Inflammatory macrophage treated with lipopolysaccharide for 1 hour (primary cell): ENCODE measurements at places on chromosomes 6 and 20.

- DNase-seq: peak; percentile 69
These were observed 125.2 kb upstream of the RALGAPA2 start for GRCh38 chr20:20837574-20838021.

- DNase-seq: no peak
These were observed 101.8 kb downstream of the TRERF1 start for GRCh38 chr6:42349753-42350511.

DNA sequence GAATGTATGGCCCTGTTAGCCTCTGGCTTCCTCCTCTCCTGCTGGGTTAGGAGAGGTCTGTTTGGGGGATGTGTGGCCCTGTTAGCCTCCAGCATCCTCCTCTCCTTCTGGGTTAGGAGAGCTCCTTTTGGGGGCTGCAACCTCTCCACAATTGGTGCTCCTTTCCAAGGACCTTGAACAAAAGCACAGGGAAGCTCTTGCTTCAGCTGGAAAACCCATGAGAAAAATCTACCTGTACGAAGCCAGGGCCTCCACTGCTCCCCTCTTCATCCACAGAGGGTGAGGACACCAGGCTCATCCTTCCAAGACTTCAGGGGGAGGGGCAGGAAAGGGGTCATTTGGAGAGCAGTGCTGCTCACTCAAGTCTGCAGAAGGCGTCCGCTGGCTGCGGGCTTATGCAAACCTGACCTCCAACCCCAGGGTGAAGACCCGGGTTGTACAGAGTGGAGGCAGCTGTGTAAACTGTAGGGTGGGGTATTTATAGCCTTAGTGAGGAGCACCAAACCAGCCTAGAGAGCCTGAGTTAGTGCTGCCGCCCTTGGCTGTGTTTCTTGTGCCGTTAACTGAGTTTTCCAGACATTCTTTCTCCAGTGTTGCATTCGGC, 62.1 kb downstream of the SLC24A3 start:
- DNase-seq: no peak

DNA sequence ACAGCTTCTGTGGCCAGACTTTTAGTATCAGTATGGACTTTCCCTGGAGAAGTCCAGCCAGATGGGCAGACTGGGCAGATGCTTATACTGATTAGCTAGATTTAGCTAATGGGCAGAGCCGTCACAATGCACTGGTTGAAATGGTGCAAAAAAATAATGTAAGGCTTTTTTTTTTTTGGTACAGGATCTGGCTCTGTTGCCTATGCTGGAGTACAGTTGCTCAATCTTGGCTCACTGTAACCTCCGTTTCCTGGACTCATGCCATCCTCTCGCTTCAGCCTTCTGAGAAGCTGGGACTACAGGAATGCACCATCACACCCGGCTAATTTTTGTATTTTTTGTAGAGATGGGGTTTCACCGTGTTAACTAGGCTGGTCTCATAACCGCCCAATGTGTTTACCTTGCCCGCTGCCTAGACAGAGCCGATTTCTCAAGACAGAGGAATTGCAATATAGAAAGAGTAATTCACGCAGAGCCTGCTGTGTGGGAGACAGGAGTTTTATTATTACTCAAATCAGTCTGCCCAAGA, 16.4 kb upstream of the KIFC1 start:
- peak; percentile 68 for DNase-seq

DNA sequence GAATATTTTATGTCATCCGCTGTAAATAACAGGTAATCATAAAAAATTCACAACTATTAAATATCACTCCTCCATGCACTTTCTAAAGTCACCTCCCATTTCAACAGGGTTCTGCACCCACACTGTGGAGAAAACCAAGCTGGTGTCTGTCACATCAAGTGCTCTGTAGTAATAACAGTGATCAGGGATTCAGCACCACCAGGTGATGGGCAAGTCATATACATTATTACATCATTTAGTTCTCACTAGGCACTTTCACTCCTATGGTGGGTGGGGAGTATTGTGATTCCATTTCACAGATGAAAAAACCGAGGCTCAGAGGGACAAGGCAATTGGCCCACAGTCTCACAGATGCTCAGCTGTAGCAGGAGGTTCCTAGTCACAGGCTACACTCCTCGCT, 8.7 kb downstream of the BFSP1 start:
- no peak for DNase-seq

DNA sequence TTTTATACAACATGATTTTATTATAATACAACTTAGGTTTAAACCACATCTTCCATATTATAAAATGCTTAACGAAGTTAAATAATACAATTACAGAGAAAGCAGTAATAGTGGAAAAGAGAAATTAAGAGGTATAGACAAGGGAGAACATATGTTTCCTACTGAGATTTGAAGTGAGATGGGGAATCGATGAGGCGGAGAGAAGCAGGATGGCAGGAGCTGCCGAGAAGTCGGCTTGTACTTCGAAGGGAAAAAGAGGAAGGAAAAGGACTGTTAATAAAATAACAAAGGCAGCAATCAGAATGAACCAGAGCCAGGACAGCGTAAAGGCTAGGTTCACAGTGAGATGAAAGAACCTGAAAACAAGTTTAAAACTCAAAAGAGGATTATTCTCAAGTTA, 15.4 kb downstream of the FBXL4 start:
- DNase-seq: peak; percentile 22

DNA sequence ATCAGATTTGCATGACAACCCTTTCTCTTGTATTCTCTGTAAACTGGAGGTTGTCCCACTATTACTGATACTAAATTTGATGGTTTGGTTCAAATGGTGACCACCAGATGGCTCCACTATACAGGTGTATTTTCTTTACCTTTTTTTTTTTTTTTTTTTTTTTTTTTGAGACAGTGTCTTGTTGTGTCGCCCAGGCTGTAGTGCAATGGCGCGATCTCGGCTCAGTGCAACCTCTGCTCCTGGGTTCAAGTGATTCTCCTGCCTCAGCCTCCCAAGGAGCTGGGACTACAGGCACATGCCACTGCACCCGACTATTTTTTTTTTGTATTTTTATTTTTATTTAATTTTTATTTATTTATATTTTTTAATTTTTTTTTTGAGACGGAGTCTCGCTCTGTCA, 6.6 kb upstream of the WTAP start:
- no peak for DNase-seq

DNA sequence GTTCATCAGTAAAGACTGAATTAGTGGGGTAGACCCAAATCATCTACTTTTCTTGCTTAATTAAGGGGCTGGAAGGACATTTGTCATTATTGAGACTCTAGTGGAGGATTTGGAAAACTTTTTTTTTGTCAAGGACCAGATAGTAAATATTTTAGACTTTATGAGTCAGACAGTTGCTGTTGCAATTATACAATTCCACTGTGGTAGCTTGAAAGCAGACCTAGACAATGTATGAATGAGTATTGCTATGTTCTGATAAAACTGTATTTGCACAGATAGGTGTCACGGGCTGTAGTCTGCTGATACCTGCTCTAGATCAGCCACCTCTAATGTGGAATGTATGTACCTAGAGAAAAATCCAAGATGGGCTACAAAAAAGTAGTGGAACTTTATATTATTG, 175.0 kb downstream of the CARMIL1 start:
- DNase-seq: peak; percentile 35

- DNase-seq: no peak
These were observed 124.6 kb upstream of the ARMC2 start for GRCh38 chr6:108723594-108723993.

GRCh38 chr6:124956018-124956417, 6.2 kb upstream of the RNF217 start:
- no peak for DNase-seq
